ENCODE measurements at places on chromosomes 16 and 17.
A peak's percentile ranks its signal among the peaks of the same experiment; 100 is the strongest.

GRCh38 chr17:4901648-4902344, 1.1 kb downstream of the CHRNE start:
- no peak for DNase-seq

GRCh38 chr17:52383493-52384100, 225.1 kb upstream of the CA10 start:
- peak; percentile 63 for DNase-seq

GRCh38 chr17:50263331-50264262, 10.7 kb upstream of the TMEM92 start:
- no peak for DNase-seq

DNA sequence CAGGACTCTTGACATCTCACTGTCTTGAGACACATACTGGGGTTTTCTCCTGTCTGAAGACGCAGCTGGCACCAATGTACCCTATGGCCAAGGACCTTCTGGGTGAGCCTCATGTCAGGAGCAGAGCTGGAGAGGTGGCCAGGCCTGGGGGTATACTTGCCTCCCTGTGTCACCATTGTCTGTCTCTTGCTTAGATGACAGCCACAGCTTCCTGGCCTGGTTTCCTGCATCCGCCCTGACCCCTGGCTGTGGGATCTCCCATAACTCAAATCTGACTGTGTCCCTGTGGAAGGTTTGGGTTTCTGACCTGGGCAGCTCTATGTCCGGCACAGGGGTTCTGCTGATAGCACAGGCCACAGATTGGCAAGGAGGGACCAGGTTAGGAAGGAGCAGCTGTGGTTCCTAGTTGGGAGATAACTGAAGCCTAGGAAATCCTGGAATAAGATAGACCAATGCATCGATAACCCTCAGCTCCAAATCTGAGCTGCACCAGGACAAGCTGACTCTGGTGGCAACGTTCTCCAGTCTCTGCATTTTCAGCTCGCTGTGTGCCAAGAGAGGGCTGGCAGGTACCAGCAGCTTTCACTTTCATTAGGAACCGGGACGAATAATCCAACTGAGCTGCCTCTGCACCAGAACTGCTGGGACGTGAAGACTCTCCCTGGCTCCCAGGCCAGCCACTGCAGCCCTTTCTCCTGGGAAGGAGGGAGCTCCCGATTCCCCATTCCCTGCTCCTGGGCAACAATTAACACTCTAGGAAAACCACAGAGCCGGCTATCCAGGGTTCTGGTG, 5.0 kb downstream of the DEXI start:
- DNase-seq = no peak

DNA sequence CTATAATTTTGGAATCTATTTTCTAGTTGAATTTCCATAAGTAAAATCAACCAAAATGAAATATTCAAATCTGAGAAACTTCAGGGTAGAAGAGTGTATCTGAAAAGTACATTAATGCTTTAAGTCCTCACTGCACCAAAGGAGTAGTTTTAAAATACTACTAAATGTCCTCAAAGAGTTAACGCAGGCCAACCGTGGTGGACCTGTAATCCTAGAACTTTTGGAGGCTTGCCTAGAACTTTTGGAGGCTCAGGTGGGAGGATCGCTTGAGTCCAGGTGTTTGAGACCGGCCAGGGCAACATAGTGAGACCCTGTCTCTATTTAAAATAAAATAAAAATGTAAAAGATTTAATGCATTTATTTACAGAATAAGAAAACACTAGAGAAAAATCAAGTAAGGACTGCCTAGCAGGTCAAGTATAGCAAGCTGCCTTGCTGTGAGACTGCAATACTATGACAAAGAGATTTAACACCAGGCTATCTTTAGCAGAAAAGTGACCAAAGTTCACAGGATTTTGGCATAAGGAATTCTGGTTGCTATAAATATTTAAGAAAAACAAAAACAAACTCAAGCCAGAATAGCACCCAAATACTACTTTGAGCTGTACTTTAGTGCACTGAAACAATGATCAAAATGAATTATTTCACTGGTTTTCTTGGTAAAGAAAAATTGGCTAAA, 41.0 kb downstream of the CHCT1 start:
- peak; percentile 28 for DNase-seq

DNA sequence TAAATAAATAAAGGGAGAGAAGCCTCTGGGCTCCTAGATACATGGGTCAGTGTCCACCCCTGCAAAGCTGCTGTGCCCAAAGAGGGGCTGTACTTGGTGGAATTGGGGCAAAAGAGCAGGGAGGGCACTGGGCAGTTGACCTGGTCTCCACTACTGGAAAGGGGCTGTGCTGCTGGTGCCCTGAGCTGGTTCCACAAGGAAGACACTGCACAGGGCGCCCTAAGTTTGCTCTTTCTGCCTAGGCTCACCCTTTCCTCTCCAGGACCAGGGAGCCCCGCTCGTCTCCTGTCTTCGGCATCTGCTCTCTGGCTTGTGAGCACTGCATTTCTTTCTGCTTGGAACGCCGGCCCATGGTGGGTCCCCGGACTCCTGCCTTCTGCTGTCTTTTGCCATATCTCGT, 161.9 kb downstream of the SEC14L1 start:
- no peak for DNase-seq

GRCh38 chr17:42305543-42306384, 17.5 kb downstream of the STAT5A start:
- DNase-seq = no peak

GRCh38 chr17:9531034-9531433, 44.6 kb downstream of the STX8 start:
- peak; percentile 5 for DNase-seq

GRCh38 chr17:29607557-29608195, 14.7 kb downstream of the ANKRD13B start:
- no peak for DNase-seq

- no peak for DNase-seq
These were observed 131.8 kb downstream of the BCAS3 start for GRCh38 chr17:60809421-60809820.

- DNase-seq = peak; percentile 61
These were observed 2.3 kb downstream of the RPUSD1 start for GRCh38 chr16:785563-786535.

DNA sequence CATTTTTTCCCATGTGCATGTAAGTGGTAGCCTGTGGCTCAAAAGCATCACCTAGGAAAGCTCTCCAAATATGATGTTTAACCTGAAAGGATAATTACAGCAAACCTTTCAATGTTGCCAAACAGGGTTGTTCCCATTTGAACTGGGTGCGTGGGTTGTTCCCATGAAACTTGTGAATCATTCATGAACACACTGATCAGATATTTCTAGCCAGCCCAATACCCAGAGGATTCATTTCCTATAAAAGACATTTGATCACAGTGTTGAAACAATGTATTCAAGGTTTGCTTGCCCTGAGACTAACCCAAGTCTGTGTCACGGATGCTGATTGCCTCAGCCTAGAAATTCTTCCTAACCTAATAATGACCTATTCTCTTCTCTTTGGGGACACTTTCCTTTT, 12.9 kb downstream of the KRT39 start:
- peak; percentile 82 for DNase-seq

DNA sequence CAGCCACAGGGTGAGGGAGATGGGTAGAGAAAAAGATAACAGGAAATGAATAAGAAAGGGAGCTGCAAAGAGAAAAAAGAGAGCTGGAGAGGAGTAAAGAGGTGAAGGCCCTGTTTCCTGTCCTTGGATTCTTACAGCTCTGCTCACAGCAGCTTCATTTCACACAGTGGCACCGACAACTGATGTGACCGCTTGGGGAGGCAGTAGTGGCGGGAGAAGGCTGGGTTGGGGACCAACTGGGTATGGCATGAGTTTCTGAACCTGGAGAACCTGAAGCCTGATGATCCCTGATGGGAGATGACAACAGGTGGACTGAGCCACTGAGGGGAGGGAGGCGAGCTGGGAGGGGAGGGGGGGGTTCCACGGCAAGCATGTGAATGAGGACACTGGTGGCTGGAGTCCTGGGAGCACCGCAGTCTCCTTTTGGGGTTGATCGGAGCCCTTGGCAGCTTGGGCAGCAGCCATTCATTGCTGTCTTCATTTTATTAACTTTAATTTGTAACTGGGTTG, 34.3 kb upstream of the TOB1 start:
- DNase-seq = no peak

DNA sequence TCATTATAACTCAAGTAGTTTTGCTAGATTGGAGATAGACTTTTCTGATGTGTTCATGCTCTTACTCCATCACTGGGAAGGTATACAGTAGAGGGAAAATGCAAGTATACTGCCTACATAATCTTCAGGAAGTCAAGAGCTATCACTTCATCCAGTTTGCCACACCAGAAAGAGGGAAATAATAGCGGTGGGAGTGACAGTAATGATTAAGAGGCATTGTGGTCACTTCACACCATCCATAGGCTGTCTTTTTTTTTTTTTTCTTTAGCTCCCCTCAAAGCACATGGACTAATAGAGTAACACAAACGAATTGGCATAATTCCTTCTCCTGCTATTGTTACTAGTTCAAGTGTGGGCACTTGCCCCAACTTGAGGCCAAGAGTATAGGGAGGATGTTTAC, 28.4 kb upstream of the HLF start:
- no peak for DNase-seq

DNA sequence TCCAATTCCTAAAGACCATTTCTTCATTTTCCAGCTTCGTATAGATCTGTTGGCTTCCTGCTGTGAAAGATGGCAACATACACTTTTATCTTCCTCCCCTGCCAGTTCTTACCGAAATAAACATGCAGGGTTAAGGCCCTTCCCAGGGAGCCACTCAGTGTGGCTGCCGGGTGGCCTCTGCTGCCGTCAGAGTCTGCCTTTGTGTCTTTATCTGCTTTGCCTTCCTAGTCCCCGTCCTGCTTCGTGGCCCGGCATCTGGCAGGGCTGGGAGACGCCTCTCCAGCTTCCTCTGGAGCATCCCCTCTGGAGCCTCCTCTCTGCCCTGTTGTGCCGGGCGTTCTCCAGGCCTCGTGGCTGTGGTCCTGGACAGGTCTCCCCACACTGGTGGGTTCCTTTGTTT, 30.3 kb upstream of the CAPN15 start:
- DNase-seq = no peak

DNA sequence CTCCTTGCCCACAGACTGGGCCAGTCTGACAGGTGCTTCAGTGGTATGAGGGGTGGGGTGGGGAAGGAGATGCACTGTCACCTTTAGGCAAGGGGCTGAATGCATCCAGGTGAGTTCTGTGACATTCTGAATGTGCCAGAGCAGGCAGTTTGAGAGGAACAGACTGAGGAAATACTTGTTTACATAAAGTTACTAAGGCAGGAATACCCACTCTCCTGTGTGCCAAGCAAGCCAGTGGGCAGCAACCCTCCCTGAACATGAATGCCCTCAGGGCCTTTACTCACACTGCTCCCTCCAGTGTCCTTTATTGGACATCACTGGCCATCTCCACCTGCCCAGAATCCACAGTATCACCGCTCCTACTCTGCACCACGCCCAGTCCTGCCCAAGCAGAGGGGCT, 33.1 kb upstream of the ULK2 start:
- no peak for DNase-seq

- DNase-seq = peak; percentile 31
These were observed 21.6 kb upstream of the RASL10B start for GRCh38 chr17:35709874-35710273.

- no peak for DNase-seq
These were observed 4.6 kb downstream of the TGFB1I1 start for GRCh38 chr16:31476303-31477219.

GRCh38 chr17:6700948-6701307, 12.2 kb downstream of the SLC13A5 start:
- no peak for DNase-seq

GRCh38 chr17:17503566-17504130, 7.5 kb upstream of the RASD1 start:
- peak; percentile 16 for DNase-seq

- DNase-seq = peak; percentile 76
These were observed 6.9 kb downstream of the PLLP start for GRCh38 chr16:57277586-57277985.

GRCh38 chr16:54412777-54413455, 126.3 kb upstream of the IRX3 start:
- no peak for DNase-seq

GRCh38 chr16:81337097-81337496, 22.3 kb downstream of the GAN start:
- DNase-seq = peak; percentile 61

DNA sequence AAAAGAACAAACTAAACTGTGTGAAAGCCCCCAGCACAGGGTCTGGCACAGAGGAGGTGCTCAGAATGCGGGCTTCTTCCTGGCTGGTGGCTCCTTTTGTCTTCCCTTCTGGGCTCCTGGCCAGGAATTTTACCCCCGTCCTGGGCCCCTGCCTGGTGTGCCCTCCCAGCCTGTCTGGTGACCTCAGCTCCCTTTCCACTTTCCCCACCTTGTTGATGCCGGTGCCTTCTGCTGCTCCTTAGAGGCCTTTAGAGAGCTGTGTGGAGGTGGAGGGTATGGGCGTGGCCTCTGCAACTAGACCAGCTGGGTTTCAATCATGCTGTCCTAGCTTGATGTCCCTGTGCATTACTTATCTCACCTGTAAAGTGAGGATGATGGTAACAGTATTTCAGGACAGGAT, 16.8 kb downstream of the PIRT start:
- DNase-seq = no peak

All from cardiac fibroblast (primary cell).